ENCODE measurements at places on chromosomes 13 and 19.

- no peak for DNase-seq
Measured at GRCh38 chr19:40055049-40055448, 982 bp downstream of the ZNF780B start.

GRCh38 chr19:15587663-15588062 is 27.4 kb upstream of the CYP4F8 start:
- DNase-seq: no peak

GRCh38 chr19:38728752-38729541 is 15.3 kb downstream of the CAPN12 start:
- no peak for DNase-seq

GRCh38 chr13:40787062-40787461 is 2.3 kb upstream of the SLC25A15 start:
- DNase-seq: no peak

DNA sequence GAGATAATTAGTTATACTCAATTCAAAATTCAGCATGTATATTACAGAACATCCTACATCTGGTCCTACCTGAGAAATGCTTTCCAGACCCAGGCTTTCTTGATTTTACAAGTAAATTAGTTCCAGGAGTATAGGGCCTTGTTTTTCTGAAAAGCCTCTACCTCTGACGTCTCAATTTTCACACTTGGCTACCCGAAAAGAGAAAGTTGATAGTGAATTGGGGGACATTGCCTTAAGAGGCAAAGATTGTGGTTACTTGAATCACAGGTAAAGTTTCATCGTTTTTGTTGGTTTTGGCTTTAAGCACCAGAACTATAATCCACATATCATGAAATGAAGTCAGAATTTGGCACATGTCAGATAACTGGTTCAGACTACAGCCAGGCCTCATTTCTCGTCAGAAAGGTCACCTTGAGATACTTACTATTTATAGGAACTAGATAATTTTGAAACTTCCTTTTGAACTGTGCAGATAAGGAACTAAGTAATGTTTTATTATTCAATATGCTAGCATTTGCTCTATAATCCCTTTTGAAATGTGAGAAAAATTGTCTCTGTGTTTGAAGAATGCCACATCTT is 30.8 kb downstream of the FAM124A start:
- no peak for DNase-seq

- peak; percentile 82 for DNase-seq
Measured at GRCh38 chr13:48976576-48977285, 1.0 kb downstream of the FNDC3A start.

GRCh38 chr19:31332096-31332495 is 17.1 kb downstream of the TSHZ3 start:
- DNase-seq: no peak

DNA sequence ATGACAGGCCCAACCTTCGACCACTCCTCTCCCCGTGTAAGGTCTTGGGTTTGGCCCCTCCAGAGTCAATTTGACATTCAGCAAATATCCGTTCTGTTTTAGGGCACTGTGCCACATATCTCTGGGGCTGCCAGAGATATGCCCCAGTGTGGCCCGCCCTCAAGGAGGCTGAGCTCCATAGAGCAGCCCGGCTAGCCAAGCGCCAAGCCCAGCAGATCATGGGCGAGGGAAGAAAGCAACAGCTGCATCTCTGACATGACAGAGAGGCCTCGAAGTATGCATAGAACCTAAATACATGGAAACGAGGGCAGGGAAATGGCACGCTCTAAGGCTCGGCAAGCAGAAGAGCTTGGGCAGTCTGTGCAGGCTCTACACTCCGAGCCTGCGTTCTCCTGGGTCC is 124.5 kb downstream of the USP12 start:
- DNase-seq: no peak

DNA sequence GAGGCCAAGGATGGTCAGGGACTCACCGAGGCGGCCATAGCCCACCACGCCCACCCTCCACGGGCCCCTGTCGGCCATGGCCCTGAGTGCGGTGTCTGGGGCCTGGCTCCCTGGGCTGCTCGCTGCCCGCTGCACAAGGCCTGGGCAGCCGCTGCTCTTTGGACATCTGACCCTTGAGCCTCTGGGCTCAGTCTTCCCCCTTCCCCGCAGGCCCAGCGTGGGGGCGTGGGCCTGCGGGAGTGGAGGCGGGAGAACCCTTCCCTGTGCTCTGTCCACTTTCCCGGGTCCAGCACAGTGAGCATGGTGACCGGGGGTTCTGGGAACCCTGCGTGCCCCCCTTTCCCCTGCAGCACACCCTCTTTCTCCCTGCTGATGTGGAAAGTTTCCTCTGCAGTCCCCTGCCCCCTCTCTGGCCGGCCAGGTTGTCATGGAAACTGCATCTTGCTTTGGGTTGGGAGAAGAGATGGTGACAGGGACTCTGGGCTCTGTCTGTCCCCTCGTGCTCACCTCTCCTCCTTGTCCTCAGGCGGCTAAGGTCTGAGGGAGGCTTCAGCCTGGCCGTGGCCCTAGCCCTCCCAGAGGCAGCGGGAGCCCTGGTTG is at the start of gene ASPDH:
Gene ASPDH, minus strand, starts transcription at position 168 of the 600 bp plus-strand sequence. Its CDS starts 90 bp downstream, at position 78.
- DNase-seq: peak; percentile 76

- peak; percentile 34 for DNase-seq
Measured at GRCh38 chr13:106561551-106562170, 6.3 kb downstream of the ARGLU1 start.

DNA sequence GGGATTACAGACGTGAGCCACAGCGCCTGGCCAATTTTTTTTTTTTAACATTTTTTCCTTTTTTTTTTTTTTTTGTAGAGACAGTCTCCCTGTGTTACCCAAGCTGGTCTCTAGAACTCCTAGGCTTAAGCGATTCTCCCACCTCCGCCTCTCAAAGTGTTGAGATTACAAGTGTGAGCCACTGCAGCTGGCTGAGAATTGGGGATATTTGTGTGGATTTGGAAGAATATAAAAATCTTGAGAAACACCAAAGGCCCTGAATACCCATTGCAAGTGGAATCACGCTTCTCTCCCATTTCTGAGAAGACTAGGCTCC is 79.9 kb upstream of the ABCC4 start:
- DNase-seq: no peak

- no peak for DNase-seq
Measured at GRCh38 chr13:111047326-111047725, 67.8 kb upstream of the ARHGEF7 start.

- DNase-seq: peak; percentile 25
Measured at GRCh38 chr13:113207890-113208420, 514 bp downstream of the PCID2 start.

- DNase-seq: no peak
Measured at GRCh38 chr19:1250437-1251260, 2.3 kb downstream of the MIDN start.

GRCh38 chr19:984165-984967 is at the start of gene WDR18:
WDR18 (plus strand) TSS chr19:984345; CDS start chr19:984354, 9 bp downstream.
- peak; percentile 92 for DNase-seq

DNA sequence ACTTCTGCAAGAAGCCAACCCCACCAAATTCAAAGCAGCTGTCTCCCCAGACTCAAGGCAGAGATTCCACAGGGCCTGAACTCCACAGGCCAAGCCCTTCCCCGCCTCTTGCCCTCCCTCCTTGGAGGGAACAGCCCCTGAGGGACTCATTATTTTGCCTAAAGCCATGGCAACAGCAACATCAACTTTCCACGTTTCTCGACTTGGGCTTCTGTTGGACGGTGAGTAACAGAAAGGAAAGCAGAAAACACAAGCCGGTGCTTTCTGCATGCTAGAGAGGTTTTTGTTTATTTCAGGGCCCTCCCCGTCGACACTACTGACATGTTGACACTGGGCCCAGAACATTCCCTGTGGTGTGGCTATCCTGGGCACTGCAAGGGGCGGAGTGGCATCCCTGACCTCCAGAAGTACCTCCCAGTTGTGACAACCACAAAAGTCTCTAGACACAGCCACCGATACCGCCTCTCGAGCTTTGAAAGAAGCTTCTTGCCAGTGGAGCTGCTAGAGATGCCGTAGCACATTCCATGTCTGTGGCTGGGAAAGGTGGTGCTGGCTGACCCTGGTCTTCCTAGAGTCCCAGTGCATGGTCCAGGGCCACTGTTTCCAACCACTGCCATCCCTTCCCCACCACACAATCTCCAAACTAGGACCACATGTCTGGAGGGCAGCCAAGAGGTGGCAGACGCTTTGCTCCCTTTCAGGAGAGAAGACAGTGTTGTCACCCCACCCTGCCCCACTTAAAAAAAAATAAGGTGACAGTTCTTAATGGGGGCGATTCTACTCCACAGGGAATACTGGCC is 12.8 kb downstream of the CAPS start:
- peak; percentile 24 for DNase-seq

DNA sequence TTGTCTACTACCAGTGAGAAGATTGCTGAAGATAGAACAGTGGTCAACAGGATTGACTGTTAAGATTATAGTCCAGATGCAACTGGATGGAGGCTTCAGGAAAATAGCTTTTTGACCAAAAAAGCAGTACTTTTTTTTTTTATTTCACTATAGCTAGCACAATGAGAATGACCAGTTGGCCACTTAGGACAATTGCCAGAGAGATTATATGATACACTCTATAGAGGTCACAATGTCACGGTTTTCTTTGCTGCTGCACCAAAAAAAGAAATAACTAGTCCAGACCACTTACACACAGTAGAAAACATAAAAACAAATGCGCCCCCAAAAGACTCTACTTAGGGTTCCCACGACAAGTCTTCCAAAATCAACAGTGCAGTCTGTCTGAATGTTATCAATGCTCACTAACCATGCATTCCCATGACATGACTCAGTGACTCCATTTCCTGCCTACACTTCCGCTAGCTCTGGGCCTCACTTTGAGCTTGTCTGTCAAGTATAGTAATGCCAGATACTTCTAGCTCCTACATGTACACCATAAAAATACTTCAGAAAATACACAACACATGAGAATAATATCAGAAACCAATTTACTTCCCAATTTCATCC is 209.1 kb upstream of the STARD13 start:
- no peak for DNase-seq

GRCh38 chr13:110885966-110886869 is 28.7 kb downstream of the ANKRD10 start:
- no peak for DNase-seq

DNA sequence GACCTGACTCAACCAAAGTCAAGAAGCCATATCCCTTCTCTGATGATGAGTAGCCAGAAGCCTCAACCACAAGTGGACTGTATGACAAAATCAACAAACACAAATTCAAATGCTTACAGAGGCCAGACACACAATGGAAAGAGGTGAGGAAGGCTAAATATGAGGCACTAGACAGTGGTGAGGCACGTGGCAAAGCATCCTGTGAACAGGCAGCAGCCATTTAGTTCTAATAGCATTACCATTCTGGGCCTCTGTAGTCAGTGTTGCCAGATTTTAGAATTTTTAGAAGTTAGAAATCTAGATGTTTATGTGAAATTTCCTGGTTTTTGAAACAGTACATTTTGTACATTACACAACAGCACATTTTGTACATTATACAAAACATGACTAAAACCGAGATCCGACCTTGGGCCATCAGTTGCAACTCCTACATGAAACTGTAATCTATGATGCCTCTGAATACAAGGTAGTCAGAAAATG is 403.3 kb downstream of the COG6 start:
- DNase-seq: no peak

GRCh38 chr19:34402074-34402600 is 2.1 kb upstream of the PDCD2L start:
- no peak for DNase-seq

DNA sequence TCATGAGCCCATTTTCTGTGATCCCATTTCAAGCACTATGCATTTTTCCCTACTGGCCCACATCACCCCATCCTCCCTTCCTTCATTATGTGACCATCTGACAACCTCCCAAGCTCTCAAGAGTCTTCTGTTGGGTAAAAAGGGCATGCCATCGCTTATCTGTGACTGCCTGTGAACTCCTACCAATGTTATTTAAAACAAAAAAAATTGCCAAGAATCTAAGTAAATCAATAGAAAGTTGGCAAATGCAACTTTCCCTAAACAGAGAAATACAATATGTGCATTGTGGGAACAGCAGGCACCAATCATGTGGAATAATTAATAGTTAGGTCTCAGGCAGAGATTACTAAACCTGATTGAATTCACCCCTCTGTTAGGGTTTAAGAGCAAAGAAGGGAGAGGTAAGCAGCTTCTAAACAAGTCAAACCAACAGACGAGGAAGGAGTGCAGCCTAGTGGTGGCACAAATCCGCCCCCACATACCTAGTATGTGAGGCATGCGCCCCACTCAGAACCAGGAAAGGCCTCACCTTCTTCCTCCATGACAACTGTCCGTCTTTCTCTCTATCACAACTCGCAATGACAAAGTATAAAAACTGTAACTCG is 29.8 kb downstream of the DZIP1 start:
- DNase-seq: no peak

DNA sequence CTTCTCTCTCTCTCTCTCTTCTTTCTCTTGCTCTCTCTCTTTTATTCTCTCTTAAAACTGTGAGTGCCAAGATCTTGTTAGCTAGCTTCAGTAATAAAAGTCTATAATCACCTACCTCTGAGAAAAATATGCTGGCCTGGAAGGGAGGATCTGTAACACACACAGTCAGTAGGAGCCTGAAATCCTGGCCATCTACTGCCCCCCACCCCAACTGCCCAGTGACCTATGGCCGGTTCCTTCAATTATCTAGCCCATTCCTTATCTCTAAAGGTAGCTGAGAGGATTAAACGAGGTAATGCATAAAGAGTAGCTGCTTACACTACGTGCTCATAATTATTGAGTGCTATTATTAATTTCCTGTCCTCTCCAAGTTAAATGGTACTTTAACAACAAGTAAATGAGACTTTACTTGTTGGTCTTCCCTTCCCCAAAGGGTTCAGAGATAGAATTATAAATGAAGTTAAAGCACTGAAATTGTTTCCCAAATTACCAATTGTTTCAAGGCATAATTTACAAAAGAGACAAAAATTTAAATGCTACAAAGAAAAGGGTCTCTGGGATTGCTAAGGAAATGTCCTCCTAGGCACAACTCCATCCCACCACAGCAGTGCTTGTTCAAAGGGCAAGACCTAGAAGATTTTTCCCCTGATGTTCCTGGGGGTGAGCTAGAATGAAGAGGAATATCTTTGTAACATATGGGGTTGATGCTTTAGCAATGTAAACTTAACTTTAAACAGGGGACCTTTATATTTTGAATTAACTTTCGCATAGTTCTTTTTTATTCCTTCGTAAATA is 1.8 kb downstream of the LCP1 start:
- no peak for DNase-seq

GRCh38 chr13:27174766-27175455 is 3.3 kb upstream of the USP12 start:
- DNase-seq: no peak

GRCh38 chr13:42878721-42879120 is 97.3 kb downstream of the FAM216B start:
- DNase-seq: no peak

DNA sequence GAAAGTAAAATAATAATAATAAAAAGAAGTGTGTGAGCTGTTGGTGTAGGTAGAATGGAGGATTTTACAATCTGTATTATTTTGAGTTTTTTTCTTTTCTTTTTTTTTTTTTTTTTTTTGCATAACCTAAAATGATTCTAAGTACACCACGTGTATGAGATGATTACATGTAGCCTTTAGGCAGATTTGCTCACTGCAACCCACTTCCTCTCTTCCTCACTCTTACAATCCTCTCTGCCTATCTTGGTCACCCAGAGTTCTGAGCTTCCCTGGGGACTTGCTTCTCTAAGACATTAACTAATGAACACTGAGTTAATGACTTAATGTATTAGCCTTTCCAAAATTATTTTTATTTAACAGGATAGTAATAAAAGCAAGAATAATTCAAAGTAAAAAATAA is 1169.6 kb downstream of the EFNB2 start:
- no peak for DNase-seq

- DNase-seq: no peak
Measured at GRCh38 chr13:109151255-109151654, 521.8 kb downstream of the MYO16 start.

GRCh38 chr19:4229179-4229931 is at the start of gene EBI3:
EBI3 (plus strand) TSS chr19:4229523; CDS start chr19:4229551, 28 bp downstream.
- peak; percentile 6 for DNase-seq

GRCh38 chr13:32001154-32001768 is 30.3 kb upstream of the FRY start:
- DNase-seq: no peak
